ENCODE measurements at places on chromosomes 1 and 21.
A peak's percentile ranks its signal among the peaks of the same experiment; 100 is the strongest.

GRCh38 chr1:179090923-179091322, 9.1 kb downstream of the TOR3A start:
- DNase-seq, result no peak

GRCh38 chr1:54409156-54410142, 3.3 kb upstream of the SSBP3 start:
- DNase-seq, result peak; percentile 57

DNA sequence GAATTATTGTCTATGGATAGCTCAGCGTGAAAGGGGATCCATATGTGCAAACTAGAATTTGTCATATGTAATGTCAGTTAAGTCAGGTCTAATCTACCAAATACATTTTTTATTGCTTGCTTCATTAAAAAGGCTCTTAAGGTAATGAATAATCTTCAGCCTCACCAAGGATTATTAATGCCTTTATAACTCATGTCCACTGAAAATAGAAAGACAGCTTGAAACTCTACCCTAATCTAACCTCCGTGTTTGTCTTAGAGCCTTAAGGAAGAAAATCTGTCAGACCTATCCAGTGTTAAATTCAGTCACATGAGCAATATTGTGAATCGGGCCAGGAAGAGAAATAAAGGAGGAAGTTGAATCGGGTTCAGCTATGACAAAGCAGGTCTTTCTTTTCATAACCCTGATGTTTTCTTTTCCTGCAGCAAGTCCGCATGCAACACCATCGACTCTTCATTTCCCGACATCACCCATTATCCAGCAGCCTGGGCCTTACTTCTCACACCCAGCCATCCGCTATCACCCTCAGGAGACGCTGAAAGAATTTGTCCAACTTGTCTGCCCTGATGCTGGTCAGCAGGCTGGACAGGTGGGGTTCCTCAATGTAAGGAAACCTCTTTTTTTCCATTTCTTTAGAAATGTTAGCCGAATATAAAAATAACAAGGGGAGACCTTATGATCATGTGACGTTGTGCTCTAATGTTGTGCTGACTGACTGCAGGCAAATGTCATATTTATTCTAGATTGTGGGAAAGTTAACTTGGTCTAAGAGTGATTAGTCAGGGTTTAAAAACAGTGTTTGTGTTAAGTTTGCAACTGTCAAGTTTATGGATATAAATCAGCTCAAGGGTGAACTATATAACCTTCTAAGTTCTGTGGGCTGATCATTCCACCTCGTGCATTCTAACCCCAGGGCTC, 321.0 kb downstream of the TM2D1 start:
- no peak for DNase-seq

GRCh38 chr1:156123356-156124196, 9.1 kb downstream of the LMNA start:
- DNase-seq, result peak; percentile 68

DNA sequence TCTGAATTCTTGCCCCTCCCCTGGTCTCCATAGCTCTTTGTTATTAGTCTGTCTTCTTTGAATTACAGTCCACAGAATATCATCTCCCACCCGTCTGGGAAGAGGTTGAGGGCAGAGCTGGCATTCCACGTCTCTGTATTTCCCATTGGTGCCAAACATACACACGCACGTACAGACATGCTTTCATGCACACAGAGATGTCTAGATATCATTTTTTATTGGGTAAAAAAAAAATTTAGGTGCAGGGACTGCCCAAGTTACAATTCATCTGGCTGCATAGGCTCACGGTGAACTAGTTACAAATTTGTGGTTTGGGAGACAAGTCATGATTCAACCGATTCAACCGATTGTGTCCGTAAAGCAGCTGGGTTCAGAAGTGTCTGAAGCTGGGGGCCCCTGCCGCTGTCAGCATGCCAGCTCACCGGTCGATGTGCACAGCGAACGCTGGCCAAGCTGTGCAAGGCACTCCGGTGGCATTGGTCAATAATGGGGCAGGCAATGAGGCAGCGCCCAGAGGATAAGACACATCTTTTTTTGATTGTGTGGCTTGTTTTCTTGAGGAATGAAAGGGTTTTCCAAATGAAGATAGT, 73.7 kb downstream of the KCNN3 start:
- DNase-seq, result no peak

- DNase-seq, result no peak
These were observed 95.1 kb downstream of the FASLG start for GRCh38 chr1:172753964-172754363.

DNA sequence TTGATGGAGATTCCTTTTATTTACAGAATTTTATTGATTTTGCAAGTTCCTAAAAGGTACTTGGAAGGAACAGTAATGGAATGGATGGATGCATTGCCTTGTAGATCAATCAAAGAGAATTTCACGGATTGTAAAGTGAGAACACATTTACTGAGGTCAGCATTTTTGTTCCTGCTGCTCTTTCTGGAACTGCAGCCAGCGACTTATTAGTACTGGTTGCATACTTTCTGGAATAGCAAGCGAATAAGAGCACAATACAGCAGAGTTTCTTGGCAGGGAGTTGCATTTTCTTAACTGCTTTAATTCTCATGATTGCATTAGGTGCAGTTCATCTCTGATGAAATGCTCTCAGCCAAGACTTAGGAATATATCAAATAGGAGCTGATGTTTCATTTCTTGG, 106.1 kb upstream of the CHODL start:
- DNase-seq, result no peak

DNA sequence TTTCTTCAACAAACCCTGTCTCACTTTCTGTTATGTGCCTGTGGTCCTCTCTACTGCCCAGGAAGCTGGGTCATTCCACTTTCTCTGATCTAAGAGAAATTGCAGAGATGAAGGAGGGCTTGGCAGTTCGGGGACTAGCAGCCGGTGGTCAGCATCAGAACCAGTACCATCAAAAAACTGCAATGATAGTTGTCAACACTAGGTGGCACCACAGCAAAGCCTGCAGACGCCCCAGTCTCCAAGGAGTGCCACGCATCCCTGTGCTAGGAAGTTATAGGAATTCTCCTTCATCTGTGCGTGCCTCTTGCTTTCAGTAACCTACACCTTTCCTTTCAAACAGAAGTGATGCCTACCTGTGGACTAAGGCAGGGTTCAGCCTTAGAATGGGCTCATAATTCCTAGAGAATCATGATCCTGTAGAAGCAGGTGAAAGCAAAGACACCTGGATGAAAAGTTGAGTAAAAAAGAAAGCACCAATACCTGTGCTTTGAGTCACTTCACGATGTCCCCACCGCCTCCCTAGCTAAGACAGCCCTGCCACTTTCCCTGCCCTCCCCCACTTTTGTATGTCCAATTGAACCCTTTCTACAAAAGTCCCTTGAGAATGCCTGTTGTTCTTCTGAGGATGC, 129.2 kb downstream of the ADAMTS1 start:
- DNase-seq, result peak; percentile 55

DNA sequence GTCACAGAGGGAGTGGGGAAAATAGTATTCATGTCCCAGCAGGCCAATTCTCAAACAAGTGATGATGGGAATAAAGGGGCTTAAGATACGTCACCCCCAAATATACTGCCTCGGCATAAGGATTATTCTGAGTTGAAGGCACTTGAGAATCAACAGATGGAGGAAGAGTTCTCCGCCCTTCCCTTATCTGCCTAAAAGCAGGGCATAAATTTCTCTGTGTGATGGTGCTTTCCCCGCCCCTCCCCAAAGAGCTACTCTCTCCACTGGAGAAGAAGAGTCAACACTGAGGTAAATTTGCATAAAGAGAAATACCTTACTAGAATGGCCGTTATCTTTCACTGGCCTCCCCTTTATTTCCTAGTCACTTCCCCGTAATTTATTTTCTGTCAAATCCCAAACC, 18.7 kb downstream of the BECN2 start:
- no peak for DNase-seq

- no peak for DNase-seq
These were observed 70.1 kb downstream of the ROR1 start for GRCh38 chr1:63843884-63844283.

DNA sequence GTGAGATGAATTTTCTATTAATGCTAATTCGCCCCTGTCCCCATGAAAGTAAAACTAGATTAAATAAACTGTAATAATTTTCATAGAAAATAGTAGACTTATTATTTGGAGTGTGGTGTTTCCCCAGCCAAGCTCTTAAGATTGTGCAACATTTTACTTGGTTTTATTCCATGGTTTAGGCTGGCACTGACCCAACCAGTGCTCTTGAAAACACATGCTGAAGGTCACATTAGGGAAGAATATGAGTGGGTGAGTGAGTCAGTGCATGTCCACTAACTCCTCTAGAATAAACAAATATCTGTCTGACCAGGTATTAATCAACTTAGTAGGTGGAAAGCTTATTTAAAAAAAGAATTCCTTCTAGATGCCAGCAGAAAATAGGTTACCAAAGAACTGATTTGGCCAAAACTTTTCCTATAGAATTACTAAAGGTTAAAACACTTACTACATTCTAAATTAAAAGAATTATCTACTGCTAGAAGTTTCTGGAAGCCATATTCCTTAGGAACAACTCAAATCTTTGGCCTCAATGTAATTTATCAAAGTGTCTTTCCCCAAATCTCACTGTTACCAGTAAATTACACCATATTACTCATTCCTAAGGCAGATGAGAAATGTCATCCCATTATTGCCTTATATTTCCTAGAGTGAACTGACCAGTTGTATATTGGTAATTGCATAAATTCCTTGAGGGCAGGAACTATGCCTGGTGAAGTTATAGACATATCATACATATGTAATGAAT, 89.7 kb upstream of the RGS1 start:
- DNase-seq, result no peak

DNA sequence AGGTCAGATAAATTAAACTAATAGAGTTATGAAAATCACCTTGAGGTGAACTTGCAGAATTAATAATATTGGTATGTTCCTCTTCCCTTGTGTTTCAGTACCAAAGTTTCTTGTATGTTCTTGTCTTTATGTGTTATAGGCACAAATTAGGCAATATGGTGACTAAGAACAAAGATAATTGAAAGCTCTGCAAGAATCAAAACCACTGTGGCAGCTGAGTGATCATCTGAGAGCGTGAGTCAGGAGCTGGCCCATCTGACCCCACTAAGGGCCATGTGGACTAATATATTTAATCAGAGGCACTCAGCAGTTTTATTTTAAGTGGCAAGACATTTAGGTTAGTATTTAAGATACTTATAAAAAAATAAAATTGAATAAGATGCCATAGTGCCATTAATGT, 12.8 kb upstream of the CASQ2 start:
- no peak for DNase-seq

- peak; percentile 62 for DNase-seq
These were observed 96.3 kb upstream of the TMPRSS15 start for GRCh38 chr21:18499761-18500376.

- DNase-seq, result no peak
These were observed 33.8 kb upstream of the FGGY start for GRCh38 chr1:59263111-59263510.

DNA sequence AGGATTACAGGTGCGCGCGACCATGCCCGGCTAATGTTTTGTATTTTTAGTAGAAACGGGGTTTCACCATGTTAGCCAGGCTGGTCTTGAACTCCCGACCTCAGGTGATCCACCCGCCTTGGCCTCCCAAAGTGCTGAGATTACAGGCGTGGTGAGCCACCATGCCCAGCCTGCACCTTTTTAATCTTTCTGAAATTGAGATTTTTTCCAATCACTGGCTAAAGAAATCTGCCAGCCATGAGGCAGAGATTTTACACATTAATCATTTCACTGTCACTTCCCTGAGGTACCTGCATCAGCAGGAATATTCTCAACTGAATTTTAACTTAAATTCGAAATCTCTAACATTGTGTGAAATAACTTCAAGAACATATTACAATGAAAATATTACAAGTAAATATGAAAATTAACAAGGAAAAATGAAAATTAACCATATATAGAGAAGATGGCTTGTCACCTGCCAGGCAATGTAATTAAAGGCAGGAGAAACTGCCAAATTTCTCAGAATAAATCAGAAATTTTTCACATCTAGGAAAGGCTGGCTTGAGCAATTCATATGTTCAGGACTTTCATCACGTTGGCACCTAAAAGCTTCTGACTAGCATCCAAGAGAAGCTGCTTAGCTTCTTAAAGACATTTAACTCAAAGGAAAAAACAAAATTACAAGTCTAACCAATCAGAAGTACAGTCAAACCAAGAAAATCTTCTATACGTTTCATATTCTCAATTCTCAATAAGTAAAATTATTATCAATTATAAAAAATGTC, 5.9 kb downstream of the ANKRD13C start:
- DNase-seq, result no peak

DNA sequence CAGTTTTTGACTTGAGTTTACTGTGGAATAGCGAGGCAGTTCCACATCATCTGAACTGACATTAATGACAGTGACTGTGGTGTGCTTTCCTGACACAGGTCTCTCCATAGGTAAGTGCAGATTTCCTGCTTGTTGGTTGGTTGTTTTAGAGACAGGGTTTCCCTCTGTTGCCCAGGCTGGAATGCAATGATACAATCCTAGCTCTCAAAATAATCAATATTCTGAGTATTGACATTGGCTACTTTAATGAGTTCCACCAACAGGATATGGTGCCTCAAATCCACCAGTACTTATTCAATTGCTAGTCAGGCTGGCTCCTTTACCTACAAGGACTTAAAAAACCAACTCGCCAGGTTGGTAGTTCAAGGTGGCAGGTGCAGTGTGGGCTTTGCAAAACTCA, 63.8 kb downstream of the CLSTN1 start:
- DNase-seq, result no peak

- DNase-seq, result no peak
These were observed 346.5 kb upstream of the PLD5 start for GRCh38 chr1:242870966-242871365.

GRCh38 chr1:151367658-151368392, 4.7 kb downstream of the SELENBP1 start:
- no peak for DNase-seq

DNA sequence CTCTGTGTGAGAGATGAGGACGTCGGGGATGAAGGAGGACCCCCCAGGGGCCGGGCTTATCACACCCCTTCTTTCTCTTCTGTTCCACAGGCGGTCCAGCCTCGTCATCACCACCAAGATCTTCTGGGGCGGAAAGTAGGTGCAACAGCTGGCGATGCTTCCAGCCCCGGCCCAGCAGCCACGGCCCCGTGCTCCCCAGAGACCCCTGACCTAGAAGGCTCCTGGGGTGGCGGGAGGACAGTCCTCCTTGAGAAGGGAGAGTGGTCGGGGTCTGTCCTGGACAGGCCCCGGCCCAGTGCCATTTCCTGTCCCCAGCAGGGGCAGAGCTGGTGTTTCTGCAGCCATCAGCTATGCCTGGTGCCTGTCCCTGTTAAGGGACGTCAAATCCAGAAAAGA, 41.7 kb downstream of the KCNAB2 start:
- DNase-seq, result no peak

DNA sequence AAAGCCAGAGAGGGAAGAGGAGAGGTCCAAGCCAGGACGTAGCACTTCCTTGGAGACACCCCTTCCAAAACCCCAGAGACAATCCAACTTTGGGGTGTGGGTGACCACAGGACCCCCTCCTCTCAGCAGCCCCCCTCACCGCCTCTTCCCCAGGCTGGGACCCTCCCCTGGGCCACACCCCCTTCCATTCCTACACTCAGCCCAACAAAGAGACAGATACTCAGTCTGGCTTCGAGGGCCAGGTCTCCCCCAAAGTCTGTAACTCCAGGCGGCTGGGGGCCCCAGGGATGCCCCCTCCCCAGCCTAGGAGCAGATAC, 1.4 kb downstream of the MEX3A start:
- no peak for DNase-seq
